ENCODE measurements at places on chromosomes 3 and 15.

GRCh38 chr3:187550446-187550845 is 119.7 kb downstream of the SST start:
- H3K4me1 ChIP-seq = no peaks in the 10 kb centered on the region
- no peak for DNase-seq
- no peak overlapping the region for H3K27ac ChIP-seq
- H3K36me3 ChIP-seq = no peaks in the 10 kb centered on the region

- no peak for DNase-seq
- peaks cover 75% of the 10 kb centered on the region for H3K4me1 ChIP-seq
- no peak overlapping the region for H3K4me3 ChIP-seq
Observed at GRCh38 chr15:63896336-63897115, 62.8 kb upstream of the HERC1 start.

GRCh38 chr3:131537531-131537930 is 34.8 kb upstream of the MRPL3 start:
- H3K27me3 ChIP-seq = peaks cover 11% of the 10 kb centered on the region
- DNase-seq = no peak
- no peaks in the 10 kb centered on the region for H3K36me3 ChIP-seq

DNA sequence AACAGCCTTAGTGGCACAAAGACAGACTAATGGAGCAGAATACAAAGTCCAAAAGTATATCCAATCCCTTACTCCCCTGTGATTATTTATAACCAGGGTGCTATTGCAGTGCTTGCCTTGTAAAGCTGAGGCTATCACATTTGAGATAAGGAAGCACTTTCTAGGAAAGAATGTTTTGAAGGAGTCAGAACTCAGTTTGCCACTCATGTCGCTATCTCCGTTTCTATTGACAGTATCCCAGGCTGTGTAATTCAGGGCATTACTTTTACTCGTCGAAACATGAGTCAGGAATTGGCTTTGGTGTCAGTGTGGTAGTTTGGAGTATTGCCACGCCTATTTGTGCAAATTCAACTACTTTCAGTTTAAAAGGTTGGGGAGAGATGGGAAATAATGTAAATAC is 78.4 kb downstream of the FBXL2 start:
- no peak overlapping the region for H3K27ac ChIP-seq
- H3K36me3 ChIP-seq = no peaks in the 10 kb centered on the region
- H3K4me3 ChIP-seq = no peak overlapping the region
- no peaks in the 10 kb centered on the region for H3K4me1 ChIP-seq

- H3K36me3 ChIP-seq = no peaks in the 10 kb centered on the region
- no peak overlapping the region for H3K4me3 ChIP-seq
- no peaks in the 10 kb centered on the region for H3K27me3 ChIP-seq
- H3K27ac ChIP-seq = peak overlapping the region; percentile 16
Observed at GRCh38 chr15:85770096-85771041, 24.4 kb downstream of the KLHL25 start.

Data from activated naive CD4-positive, alpha-beta T cell treated with anti-CD3 and anti-CD28 coated beads, Interleukin-2, amount 10 ng/mL, durations not matched to agents 7 days and 5 days (primary cell).